ENCODE measurements at places on chromosomes 4 and X. TPM values are rescaled to one million over a fixed set of nuclear protein-coding genes. Genes with fewer than 3 reads are reported as not detected.

PABPC1L2B gene
- not detected for total RNA-seq

CLTRN gene
- 2.3 TPM for total RNA-seq

FREM3 gene
- not detected for total RNA-seq

IGSF1 gene
- not detected for total RNA-seq

PAGE2B gene
- 0.74 TPM for total RNA-seq

DACH2 gene
- not detected for total RNA-seq

FAM9B gene
- total RNA-seq = not detected

CCNA2 gene
- total RNA-seq = 69.0 TPM

SYAP1 gene
- total RNA-seq = 20.8 TPM

TBC1D9 gene
- not detected for total RNA-seq

FAM236B gene
- not detected for total RNA-seq

- no peak for DNase-seq
Observed at GRCh38 chrX:11941571-11941970, 183.5 kb downstream of the MSL3 start.

GRCh38 chr4:69321153-69321729 lies 41.0 kb downstream of the UGT2B28 start:
- no peak for DNase-seq

- no peak for DNase-seq
Observed at GRCh38 chr4:70120323-70120722, 33.7 kb upstream of the PRR27 start.

GRCh38 chr4:147581606-147582350 lies 35.4 kb upstream of the TMEM184C start:
- DNase-seq = no peak

DNA sequence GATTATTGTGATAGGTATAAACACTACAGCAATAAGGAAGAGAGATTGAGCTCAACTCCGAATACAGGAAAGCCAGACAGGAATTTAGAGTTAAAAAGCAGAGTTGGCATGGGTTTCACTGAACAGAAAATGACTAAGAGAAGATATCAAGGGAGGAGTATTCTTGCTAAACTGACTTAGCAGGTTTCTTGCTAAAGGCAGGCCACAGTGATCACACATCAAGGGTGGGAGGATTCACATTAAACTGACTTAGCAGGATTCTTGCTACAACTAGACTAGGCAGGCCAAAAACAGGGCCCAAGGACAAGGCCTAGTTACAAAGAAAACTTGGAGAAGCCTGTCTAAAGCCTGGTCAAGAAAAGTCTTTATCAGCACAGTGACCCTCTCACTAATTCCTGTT lies 195.1 kb downstream of the MAGEB5 start:
- no peak for DNase-seq

- no peak for DNase-seq
Observed at GRCh38 chr4:180900781-180901180, 1342.4 kb upstream of the TENM3 start.

- DNase-seq = no peak
Observed at GRCh38 chr4:156116991-156117390, 163.3 kb upstream of the CTSO start.

DNA sequence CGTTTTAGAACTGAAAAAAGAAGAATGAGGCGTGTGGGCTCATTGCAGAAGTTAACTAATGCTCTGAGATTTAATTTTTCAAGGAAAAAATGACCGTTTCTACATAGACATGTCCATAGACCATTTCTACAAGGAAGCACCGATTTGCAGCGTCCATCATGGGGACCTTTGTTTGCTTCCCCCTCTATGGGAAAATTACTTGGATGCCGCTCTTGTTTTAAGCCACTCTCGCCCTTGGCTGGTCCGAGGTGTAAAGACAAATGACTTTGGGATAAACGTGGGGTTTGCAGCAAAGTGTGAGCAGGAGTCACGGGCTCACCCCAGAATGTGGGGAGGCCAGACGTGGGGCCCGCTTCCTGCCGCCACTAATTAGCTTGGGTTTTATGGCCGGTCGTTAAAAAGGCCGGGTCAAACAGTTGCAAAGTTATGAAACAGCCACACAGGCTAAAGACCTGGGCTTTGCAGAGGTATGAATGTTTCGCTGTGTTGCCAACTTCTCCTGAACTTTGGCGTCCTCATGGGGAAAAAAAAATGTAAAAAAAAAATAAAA lies 235.9 kb downstream of the SHOX start:
- no peak for DNase-seq

- DNase-seq = no peak
Observed at GRCh38 chr4:16136311-16136710, 52.5 kb upstream of the PROM1 start.

GRCh38 chrX:41655631-41656030 lies 33.1 kb upstream of the GPR34 start:
- DNase-seq = no peak

DNA sequence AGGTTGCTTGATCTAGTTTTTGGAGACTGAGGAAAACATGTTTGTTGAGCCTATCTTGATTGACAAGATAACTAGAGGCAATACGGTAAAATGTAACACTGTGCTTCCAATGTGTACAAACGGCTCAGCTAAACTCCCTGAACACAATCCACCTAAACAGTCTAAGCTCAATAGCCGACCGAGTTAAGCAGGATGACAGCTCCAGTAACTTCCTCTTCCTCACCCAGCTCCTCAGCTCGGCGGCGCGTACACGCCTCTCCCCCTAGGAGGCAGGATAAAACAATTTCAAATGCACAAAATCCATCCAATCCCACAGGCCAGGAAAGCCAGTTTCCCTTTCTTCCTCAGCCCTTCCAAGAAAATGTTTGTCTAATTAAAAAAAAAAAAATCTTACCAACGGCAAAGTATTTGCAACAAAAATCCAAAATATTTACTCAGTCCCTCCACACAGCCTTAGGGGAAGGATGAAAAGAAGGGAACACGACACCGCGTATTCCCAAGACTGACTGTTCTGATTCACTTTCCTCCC lies 1.0 kb downstream of the CNOT6L start:
- DNase-seq = peak; percentile 52

GRCh38 chr4:106318511-106318910 lies 2.2 kb downstream of the AIMP1 start:
- no peak for DNase-seq

GRCh38 chr4:140044337-140044902 lies 109.6 kb downstream of the MAML3 start:
- DNase-seq = no peak

DNA sequence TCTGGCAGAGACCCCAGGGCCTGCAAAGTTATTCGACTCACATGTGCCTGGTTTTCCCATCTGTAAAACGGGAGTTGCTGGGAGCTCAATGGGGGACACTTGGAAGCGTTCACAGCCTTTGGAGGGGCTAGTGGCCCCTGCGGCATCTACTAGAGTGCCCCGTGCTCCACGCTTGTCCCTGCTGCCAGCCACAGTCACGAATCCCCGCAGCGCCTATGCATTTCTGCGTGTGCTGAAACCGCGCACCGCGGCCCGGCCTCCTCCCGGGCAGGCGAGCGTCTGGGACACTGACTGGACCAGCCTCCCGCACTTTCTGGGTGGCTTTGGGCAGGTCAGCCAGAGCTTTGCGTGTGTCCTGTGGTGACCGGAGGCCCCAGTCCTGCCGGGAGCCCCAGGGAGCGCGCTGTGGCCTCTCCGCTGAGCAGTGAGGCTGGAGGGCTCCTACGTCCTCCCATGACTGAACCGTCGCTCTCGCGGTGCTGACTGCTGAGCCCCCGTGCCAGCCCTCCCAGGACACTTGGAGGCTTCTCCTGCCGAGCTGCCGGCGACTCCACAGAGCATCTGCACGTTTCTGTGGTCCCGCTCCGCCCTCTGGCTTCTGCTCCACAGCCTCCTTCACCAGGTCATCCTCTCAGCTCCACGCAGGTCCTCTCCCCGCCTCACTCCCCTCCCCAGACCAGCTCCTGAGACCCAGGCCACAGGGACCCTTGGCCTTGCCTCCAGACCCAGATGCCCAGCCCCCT lies 36.3 kb downstream of the PIGG start:
- no peak for DNase-seq

- DNase-seq = no peak
Observed at GRCh38 chrX:21770631-21771321, 12.9 kb upstream of the SMPX start.

DNA sequence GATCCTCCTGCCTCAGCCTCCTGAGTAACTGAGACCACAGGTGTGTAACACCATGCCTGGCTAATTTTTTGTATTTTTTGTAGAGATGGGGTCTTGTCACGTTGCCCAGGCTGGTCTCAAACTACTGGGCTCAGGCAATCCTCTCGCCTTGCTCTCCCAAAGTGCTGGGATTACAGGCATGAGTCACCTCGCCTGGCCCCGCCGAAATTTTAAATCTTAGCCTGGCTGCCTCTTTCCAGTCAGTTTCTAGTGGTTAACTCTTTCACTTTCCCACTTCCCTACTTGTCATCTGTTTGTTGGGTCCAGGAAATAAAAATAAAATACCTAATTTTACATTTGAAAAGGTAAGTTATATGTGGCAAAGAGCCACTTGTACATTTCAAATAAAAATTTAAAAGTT lies 62.4 kb downstream of the TMEM165 start:
- no peak for DNase-seq

All from activated T-cell treated with anti-CD3 and anti-CD28 coated beads, Interleukin-2, amount 50 U/mL, for 72 hours (primary cell).